Fibroblast of lung (primary cell): ENCODE measurements at places on chromosomes 1 and 21.

DNA sequence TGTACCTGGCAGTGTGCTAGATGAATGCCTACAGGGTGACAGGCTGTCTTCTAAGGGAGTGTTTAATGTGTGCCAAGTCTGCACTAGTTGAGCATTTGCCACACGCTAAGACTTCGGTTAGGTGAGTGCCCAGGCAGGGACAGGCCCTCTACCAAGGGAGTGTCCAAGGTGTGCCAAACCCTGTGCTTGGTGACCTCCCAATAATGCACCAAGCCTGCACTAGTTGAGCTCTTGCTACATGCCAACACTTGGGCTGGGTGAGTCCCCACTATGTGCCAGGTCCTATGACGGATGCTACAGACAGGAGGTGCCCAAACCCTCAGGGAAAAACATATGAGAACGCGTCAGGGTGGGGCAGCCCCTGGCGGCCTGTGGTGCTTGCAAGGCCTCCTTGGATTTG lies 10.8 kb downstream of the SLC6A9 start:
- DNase-seq, result no peak

DNA sequence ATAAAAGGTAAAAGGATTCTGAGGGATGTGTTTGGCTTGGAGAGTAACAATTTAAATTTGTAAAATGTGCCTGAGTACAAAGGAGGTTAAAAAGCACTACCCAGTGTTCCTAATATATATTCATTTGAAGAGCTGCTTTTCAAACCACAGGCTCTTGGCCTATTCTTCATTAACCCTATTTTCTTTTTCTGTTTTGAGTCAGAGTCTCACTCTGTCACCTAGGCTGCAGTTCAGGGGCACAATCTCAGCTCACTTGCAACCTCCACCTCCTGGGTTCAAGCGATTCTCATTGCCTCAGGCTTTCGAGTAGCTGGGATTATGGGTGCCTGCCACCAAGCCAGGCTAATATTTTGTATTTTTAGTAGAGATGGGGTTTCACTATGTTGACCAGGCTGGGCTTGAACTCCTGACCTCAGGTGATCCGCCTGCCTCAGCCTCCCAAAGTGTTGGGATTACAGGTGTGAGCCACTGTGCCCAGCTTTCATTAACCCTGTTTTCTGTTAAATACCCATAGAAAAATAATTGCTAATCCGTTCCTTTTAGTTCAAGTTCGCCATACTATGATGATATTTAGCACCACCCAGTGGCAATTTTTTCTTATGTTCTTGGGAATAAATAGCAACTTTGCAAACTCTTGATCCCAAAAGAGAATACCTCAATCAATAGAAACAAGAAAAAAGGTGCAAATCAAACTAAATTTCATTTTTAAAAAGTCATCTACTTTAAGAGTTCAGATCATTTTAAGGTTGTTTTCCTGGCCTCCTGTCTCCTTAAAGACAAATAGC lies 30.5 kb downstream of the ZBTB8OS start:
- peak; percentile 57 for DNase-seq

DNA sequence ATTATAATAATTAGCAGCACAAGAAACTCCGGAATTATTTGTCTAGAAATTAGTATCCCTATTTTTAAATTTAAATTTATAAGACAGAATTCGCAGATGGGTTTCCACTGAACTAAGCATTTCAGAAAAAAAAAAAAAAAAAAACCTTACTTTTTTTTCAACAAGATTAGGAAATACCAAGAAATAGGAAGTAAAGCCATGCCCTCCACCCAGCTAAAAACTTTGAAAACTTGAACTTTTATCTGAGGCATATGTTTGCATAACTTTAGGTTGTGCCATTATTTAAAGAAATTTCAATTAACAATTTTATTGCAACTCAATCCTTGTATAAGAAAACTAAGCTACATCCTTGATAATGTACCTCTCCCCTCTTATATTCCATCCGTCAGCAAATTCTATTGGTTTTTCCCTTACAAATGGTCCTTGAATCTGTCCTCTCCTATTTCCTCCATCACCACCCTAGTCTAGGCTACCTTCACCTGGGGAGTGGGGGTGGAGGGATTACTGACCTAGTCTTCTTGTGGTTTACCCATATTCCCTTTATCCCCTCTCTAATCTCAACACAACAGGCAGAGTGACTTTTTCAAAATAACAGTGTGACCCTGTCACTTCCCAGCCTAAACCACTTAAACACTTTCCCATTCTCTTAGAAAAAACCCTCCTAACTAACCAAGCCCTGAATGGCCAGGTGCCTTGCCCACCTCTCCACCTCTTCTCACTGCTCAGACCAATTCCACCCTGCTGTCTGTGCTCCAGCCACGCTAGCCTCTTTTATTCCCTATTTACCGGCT lies 1.4 kb upstream of the EVI5 start:
- no peak for DNase-seq

GRCh38 chr1:239719642-239720258 lies 333.4 kb downstream of the CHRM3 start:
- no peak for DNase-seq

DNA sequence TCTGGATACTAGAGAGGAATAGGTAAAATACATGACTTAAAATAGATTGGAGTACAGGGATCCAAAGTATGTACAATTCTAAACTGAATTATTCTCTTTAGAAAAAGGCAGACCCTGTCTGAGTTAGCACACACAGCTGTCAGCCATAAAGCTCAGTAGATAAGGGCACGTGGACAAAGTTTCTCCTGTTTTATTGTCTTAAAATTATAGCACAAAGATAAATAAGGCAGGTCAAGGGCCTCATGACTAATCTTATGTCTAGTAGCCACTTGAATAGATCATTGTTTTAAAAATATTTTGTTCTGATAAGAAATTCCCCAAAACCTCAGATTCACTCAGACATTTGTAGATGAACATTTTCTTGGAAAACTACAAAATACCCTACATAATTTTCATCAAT lies 205.2 kb downstream of the ZP4 start:
- no peak for DNase-seq
